Stimulated activated CD4-positive, alpha-beta T cell treated with anti-CD3 and anti-CD28 coated beads, TNF-alpha, amount 100 ng/mL, for 1 hour (primary cell): ENCODE measurements at places on chromosomes 4 and X.

- DNase-seq = no peak
Measured at GRCh38 chr4:123449780-123450179, 53.2 kb downstream of the SPRY1 start.

DNA sequence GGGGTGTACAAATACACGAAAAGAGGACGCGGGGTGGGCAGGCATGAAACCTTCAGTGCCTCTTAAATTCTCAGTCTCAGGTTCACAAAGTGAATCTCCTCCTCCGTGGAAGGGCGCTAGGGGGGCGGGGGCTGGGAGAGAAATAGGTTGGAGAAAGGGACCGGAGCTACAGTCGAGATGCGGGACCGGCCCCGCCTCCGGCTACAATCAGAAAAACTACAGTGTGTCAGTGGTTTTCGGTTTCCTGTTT, 3.4 kb downstream of the MAML3 start:
- DNase-seq = peak; percentile 41

- no peak for DNase-seq
Measured at GRCh38 chr4:6695660-6696610, 2.3 kb downstream of the S100P start.

DNA sequence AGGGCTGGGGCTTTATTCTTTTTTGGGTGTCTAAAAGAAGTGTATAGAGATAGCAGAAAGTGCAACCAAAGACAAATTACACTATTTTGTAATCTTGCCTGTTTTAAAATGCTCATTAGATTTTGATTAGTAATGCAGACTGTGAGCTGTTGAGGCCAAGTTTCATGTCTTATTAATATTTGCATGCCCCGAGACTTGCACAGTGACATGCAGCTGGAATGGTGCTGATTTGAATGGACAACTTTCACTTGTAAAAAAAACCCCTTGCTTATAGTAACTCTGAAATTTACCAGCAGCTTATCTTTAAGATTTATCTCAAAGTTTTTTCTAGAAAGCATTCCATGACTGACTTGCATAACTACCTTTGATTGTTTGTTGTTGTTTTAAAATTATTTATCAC, 835.1 kb upstream of the IGFBP7 start:
- DNase-seq = no peak

GRCh38 chrX:130563476-130563875, 161.7 kb downstream of the RBMX2 start:
- DNase-seq = no peak

DNA sequence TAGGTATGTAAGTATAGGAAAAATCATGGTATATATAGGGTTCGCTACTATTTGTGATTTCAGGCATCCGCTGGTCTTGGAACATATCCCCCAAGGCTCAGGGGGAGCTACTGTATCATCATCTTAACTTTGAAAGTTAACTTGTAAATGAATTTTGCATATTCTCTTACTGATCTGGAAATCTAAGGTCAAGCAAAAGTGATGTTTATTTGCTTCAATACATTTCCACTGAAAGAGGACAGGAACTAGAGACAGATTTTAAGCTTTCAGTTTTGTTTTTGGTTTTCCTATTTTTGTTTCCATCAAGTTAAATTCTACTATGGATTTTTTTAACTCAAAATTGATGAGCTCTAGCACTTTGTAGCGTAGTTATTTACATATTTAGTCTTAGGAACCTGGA, 56.2 kb downstream of the NAF1 start:
- no peak for DNase-seq

DNA sequence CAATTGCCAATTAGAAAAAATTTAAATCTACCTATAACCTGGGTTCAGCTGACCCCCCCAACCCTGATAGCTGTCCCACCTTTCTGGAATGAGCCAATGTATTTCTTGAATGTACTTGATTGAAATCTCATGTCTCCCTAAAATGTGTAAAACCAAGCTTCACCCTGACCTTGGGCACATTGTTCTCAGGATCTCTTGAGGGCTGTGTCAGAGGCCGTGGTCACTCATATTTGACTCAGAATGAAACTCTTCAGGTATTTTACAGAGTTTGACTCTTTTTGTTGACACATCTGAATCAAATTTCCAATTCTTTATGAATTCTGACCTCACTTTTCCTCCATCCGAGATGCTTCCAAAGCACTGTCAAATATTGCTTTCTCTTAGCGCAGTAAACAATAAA, 115.3 kb upstream of the BEND4 start:
- no peak for DNase-seq

- DNase-seq = no peak
Measured at GRCh38 chr4:145815626-145816025, 123.0 kb downstream of the ZNF827 start.

GRCh38 chrX:21740329-21741274, 17.3 kb downstream of the SMPX start:
- DNase-seq = no peak

DNA sequence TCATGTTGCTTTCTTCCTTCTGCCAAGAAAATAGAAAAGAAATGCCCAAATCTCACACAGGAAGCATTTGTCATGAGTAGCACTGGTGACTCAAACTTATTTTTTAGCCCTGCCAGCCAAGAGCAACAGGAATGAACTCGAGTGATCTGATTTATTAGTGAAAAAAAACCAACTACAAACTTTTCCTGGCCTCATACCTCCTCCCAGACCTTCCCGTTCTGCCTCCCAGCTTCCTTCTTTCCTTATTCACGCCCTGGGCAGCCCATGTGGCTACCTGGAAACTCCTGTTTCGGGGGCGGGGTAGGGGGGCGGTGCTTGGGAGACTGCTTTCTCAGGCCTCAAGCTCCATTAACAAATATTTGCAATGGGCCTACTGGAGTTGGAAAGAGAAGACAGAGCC, 178.5 kb downstream of the NHS start:
- DNase-seq = no peak

DNA sequence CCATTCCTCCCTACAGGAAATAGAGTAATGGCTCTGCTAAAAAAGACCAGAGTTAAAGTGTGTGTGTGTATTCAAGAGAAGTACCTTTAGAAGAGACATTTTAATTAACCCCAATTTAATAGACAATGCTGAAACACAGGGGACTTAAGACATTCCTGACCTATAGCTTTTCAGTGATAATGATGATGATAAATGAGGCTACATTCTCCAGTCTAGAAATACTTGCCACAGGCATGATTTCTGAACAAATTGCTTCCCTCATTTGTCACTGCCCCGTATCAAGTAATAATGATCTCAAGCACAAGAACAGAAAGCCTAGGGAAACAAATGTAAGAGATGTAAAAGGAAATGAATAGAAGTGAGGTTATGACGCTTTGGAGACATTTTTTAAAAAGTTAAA, 117.1 kb downstream of the UNC5C start:
- DNase-seq = no peak

DNA sequence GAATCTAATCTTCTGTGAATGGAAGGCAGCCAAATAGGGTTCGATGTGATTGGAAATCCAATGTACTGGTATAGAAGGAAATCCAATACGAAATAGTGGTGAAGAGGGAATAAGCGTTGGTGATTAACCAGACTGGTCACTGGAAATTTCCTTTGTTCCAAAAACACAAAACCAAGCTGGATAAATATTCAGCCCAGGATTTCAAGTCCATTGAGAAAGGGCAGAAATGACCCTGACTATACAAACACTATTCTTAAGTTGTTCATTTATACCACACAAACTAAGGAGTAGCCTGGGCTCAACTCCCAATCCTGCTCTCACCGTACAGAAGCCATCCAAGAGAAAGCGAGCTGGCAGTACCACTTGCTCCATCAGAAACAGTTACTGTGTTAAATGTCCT, 32.2 kb downstream of the PCDH19 start:
- DNase-seq = no peak

DNA sequence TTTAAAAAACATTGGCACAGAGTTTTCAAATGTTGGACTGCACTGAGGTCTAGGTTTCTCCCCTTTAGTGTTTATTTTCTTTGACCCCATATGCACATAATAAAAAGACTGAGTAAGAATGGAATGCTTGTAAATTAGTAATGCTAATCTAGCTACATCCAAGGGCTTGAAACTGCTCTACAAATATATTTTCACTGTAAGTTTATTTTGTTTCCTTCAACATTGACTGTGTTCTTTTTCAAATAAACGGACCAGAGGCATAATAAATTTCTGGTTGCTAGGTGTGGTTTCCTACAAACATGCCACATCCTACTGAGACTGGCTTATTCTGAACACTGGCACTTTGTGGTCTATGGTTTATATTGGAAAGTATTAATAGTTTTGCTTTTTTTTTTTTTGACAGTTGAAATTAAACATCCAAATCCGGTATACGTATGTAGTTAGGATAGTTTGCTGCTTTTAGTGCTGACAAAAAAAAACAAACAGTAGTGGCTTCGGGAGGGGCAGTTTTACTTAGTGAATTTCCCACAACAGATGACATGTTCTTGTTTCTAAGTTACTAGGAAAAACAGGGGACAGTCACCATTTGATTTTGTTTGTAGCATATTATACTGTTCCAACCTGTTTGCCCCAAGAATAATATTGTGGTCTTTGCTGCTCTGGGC, 13.2 kb downstream of the CA5B start:
- no peak for DNase-seq

DNA sequence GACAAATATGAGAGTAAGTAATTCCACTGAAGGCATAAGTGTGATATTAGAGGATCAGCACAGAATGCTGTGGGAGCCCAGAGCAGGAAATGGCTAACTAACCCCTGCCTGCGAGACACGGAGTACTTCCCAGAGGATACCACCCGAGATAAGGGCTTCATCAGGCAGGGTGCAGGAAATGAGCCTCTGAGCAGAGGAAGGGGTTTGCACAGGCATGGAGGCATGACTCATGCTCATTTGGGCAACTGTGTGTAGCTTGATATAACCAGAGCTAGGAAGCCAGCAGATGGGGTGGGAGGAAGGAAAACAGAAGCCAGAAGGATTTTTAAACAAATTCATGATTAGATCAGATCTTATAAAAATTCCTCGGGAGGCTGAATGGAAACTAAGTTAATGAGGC, 70.0 kb upstream of the TSPAN5 start:
- DNase-seq = no peak

DNA sequence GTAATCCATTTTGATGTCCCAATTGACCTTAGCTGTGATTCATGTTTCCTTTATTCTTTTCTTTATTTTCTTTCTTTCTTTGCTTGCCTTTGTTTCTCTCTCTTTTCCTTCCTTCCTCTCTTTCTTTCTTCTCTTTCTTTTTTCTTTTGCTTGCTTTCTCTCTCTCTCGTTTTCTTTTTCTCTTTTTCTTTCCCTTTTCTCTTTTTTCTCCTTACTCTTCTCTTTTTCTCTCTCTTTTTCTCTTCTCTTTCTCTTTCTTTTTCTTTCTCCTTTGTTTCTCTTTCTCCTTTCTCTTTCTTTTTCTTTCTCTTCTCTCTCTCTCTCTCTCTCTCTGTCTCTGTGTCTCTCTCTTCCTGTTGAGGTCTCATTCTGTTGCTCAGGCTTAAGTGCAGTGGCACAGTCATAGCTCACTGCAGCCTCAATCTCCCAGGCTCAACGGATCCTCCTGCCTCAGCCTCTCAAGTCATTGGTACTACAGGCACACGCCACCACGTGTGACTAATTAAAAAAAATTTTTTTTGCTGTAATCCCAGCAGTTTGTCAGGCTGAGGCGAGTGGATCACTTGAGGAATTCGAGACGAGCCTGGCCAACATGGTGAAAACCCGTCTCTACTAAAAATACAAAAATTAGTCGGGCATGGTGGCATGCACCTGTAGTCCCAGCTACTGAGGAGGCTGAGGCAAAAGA, 8.0 kb upstream of the DHRSX start:
- no peak for DNase-seq

GRCh38 chrX:64842492-64842891, 133.8 kb downstream of the ZC4H2 start:
- no peak for DNase-seq

- no peak for DNase-seq
Measured at GRCh38 chr4:39539089-39539611, 11.9 kb upstream of the UGDH start.

DNA sequence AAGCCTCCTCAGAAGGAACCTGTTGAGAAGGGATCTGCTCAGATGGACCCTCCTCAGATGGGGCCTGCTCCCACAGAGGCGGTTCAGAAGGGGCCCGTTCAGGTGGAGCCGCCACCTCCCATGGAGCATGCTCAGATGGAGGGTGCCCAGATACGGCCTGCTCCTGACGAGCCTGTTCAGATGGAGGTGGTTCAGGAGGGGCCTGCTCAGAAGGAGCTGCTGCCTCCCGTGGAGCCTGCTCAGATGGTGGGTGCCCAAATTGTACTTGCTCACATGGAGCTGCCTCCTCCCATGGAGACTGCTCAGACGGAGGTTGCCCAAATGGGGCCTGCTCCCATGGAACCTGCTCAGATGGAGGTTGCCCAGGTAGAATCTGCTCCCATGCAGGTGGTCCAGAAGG, 22.9 kb downstream of the REST start:
- DNase-seq = no peak

GRCh38 chrX:154312116-154312515, 16.5 kb downstream of the TKTL1 start:
- no peak for DNase-seq

DNA sequence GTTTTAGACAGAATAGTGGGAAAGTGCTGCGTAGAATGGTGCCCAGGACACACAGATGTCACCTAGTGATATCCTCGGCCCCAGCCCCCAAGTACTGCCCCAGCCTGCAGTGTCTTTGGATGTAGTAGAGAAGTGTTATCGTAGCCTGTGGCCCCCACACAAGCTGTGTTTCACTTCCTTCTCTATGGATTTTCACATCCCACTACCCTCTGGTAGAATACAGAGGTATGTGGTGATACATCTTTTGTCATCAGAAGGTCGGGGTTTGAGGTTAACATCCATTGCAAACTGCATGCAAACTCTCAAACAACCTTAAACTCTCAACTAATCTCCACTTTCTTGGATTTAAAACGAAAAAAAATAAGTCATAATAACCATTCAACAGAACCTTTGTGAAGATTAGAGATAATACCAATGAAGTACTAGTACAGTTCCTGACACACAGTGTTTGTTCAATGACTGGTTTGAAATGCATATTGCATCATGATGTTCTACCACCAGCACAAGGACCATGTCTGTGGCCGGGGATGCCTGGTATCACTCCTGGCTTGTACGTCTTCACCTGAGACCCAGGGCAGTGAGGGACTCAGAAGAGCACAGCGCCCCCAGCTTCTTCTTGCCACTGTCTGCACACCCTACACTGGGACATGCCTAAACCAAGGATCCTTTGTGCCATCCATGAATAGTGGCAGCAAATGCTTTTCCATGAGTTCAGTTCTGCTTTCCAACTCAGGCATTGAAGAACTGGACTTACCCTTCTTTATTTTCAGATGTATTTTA, 267.3 kb downstream of the DCTD start:
- no peak for DNase-seq
